Fibroblast of skin of left biceps (primary cell): ENCODE measurements at places on chromosomes 3 and 15.

DNA sequence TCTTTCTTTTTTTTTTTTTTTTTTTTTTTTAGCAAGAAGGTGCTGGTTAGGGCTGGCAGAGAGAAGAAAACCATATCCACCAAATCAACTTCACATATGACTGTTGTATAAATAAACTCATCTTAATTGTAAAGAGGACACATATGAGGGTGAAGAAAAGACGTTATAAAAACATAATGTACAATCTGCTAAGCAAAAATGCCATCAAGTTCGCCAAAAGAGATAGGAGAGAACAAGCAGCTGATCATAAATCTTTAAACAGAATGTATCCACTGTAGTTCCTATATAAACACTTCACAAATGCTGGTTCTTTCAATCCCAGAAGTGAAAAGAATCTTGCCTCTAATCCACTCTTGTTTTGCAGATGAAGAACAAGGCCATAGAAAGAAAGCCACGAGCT, 9.2 kb downstream of the FGF12 start:
- DNase-seq = no peak

DNA sequence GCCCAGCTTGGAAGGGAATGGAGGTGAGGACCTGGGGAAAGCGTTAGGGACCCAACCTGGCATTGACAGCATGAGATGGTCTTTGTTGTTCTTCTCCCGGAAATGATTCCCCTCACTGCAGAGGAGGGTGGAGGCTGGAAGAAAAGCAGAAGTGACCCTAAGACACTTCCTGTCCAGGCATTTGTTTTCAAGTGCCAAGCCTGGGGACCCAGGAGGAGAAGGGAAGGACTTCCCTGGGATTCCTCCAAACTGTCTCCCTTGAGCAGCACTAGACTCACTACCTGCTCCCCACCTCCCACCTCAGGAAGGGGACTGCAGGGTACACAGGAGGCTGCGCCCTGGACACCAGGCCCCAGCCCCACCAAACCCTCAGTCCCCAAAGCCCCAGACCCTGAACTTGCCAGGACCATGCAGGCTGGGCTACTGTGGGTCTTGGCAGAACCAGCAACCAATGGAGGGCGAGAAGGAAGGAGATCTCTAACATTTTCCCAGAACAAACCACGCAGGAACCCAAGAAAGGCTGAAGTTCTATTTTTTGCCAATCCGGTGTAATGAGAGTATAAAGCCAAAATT, 9.8 kb upstream of the VIPR1 start:
- no peak for DNase-seq

- DNase-seq = no peak
Observed at GRCh38 chr3:29099296-29099695, 181.6 kb upstream of the RBMS3 start.

GRCh38 chr15:60989696-60990095, 239.4 kb downstream of the RORA start:
- DNase-seq = no peak

GRCh38 chr15:86229936-86230335, 150.3 kb downstream of the AGBL1 start:
- no peak for DNase-seq

DNA sequence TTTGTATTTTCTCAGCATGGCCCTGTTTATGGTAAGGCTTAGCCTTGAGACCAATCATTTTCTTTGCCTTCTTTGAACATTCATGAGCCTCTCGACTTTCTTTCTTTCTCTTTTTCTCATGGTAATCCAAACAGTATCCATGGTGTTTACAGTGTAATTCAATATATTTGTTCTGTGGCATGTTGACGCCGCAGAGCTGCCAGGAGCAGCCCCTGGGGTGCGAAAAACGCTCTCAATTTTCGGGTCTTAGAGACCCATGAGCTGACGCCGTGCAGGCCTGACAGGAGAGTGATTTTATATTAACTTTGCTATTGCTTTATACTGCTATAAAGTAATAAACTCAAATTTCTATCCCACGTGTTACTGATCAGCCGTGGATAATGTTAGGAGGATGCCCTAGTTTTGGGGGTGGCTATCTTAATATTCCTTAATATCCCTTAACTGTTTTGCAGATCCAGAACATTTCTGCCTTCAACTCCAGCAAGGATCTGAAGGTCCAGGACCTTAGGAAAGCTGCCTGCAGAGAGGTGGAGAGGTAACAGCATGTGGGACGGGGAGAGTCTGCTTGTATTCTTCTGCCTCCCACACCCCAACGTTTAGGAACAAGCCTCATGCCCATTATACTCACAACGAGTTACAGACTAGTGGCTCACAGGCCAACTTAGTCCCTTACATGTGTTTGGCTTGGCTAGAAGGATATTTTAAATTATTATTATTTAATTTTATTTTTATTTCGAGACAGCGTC, 29.3 kb upstream of the MYO1E start:
- DNase-seq = no peak

DNA sequence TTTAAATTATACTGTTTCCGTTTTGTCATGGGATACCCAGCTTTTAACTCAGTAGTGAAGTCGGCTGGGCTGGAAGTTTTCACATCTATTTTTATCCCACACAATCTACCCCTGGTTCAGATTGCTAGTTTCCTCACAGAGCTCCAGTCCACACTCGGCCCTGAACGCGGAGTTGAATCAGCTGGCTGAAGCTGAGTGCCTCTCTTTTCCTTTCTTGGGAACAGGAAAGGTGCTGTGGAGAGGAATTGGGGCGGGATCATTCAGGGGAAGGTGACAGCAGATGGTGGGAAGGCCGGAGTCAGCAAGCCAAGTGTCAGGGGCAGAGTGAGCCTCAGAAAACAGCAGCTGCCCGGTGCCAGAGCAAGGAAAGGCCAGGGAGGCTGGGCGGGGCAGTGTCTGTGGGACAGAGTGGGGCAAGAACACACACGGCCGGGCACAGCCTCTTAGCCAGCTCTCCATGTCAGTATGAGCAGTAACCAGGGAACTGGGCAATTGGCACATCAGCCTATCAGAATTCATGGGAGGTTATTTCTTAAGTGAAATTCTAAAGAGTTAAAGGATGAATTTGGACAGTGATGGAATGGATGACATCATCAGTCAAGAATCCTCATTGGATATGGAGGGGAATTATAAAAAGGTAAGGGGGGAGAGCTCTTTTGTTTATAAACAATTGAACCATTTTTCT, 135.7 kb upstream of the IL12A start:
- DNase-seq = no peak

- no peak for DNase-seq
Observed at GRCh38 chr3:196673632-196674031, 34.1 kb downstream of the NRROS start.

DNA sequence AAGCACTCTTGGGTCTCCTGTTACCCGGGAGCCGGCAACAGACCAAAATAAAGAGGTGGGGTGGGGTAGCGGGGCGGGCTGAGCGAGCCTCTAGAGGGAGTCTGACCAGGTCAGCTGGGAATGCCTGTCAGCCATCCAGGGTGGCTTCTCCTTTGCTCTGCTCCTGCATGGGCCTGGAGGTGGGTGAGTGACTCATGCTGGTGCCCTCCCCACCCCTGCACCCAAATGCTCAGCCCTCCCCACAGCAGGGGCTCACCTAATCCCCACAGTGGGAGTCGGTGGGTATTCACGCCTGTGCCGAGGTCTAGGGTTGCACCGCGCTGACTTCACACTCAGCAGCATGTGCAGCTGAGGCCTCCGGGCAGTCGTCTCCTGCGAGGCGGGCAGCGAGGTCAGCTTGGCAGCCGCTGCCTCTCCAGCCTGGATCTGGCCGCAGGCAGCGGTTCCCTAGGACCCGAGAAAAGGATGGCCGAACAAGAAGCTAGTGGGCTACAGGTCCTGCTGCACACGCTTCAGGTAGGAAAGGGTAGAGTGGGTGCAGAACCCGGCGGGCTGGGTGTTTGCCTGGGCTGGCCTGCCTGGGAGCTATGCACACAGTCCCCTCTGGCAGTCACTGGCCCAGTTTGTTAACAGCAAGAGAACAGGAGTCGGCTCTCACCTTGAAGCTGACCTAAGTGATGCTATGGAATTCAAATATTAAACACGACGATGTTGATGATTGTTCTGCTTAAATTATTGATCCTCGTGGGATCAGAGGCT, at the start of gene AGBL1:
Gene AGBL1 (plus strand): TSS at position 364 of the 759 bp plus-strand sequence.
- no peak for DNase-seq

DNA sequence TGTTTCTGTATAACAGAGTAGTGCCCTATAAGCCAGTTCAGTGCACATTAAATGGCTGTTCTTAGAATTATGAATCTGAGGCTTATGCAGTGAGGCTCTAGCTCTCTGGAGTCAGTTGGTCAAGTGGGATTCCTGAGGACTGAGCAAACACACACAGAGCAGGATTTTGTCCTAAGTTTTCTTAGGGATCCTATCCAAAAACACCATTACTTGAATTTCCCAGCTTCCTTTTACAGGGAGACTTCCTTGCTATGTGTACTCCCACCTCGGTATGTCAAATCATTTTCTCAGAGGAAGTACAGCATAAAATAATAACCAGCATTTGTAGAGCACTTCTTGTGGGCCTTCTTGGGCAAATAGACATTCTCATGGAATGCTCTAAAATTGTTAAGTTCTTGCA, 63.1 kb upstream of the GOLGA6B start:
- peak; percentile 11 for DNase-seq

DNA sequence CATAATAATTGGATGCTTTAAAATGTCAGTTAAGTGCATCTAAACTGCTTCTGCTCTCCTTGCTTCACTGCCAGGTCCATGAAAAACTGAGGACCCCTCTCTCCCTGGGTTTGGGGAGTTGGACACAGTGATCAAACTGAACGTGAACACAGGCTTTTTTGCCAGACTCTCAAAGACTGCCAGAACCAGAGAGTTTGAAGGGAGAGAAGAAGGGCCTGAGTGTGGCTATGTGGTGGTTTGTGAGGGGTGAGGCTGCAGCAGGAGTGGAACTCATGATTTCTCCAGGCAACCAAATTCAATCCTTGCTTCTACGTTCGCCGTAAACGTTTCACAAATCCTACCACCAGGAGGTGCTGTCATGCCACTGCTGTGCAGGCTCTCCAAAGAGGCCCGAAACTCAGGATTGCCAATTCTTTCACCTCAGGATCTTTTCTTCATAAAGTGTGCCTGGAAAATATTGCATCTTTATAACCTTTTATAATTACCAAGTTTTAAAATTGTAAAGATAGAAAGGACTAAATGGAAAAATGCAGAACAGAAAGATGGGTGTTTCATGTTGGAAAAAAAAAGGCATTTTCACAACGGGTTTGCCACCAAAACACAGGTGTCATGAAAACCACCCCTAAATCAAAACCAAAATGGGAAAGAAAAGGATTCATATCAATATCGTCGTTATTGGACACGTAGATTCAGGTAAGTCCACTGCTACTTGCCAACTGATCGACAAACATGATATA, 19.7 kb downstream of the TM4SF4 start:
- DNase-seq = no peak

DNA sequence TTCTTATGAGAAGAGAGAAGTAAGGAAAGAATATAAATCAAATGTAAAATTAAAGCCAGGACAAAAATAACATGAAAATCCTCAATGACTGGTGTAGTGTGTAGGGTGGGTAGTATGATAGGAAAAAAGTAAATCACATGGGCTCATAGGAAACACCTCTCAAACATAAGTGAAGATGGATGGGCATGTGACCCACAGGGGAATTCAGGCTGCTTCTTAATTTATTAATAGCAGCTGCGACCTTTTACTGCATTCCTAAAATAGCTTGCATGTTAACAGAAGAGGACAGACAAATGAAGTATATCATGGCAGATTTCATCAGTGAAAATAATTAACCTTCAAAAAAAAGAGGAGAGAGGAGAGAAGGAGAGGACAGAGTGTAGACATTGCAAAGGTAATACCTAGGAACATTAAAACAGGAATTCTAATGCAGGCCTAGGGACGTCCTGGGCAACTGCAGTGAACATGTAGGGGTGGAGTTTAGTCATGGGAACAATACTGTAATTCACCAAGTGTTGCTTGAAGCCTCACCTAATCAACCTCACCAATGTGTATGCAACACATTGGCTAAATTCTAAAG, 132.9 kb downstream of the KCNMB2 start:
- no peak for DNase-seq

DNA sequence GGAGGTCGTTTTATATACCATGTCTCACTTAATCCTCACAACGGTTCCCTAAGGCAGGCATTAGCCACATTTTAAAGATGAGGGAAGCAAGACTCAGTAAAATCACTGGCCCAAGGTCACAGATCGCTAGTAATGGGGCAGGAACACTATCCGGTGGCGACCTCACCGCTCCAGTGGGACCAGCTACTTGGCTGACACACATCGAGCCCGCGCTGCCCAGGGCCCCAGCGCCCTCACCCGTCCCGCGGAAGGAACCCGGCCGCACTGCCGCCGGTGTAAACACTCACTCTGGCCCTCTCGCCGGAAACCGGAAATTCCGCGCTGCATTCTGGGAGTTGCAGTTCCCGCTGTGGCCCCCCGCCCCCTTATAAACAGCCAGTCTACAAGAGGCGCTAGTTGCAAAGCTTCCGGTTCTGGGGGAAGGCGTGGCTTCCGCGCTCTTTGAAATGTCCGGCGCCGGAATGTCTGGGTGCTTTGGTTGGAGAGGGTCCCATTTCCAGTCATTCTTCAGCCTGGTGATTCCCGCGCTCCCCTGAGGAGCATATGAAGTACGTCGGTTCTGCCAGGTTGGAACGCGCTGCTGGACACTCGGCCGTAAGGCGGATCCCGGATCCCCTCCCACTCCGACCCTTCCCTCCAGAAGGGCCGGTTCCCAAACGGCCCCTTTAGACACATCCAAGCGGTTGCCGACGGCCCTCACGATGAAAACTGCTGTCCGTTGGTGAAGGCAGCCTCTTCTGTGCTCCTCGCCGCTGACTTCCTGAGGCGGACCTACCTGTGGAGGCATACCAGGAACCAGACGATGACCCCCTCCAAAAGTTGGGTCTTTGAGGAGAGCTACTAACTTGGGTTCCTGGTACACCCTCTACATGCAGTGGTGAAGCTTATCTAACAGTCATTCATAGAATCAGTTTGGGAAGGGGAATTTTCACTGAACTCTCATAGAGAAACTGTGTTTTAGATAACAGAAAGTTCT, at the start of gene UBL7:
Gene UBL7 (minus strand): TSS at position 290 of the 976 bp plus-strand sequence. CDS start 2,293 bp downstream, outside the sequence.
- peak; percentile 84 for DNase-seq

DNA sequence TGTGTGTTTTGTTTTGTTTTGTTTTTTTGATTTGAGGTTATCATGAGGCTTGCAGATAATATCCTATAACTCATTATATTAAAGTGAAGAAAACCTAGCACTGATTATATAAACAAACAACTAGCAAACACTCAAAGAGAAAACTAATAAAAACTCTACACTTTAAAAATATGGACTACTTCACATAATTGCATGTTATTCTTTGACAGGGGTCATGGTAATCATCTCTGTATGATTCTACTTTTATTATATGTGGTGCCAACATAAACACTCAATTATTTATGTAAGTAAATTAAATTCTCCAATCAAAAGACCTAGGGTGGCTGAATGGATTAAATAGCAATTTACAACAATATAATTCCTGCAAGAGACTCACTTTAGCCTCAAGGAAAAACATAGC, 44.6 kb upstream of the P3H2 start:
- no peak for DNase-seq

- DNase-seq = no peak
Observed at GRCh38 chr3:11382146-11382745, 110.0 kb downstream of the ATG7 start.

- DNase-seq = no peak
Observed at GRCh38 chr3:37741644-37742043, 120.0 kb upstream of the CTDSPL start.

GRCh38 chr15:51536965-51537574, 85.5 kb downstream of the DMXL2 start:
- no peak for DNase-seq

GRCh38 chr15:44216958-44217357, 21.9 kb upstream of the FRMD5 start:
- DNase-seq = no peak
